ENCODE measurements at places on chromosomes 7 and 10.

DNA sequence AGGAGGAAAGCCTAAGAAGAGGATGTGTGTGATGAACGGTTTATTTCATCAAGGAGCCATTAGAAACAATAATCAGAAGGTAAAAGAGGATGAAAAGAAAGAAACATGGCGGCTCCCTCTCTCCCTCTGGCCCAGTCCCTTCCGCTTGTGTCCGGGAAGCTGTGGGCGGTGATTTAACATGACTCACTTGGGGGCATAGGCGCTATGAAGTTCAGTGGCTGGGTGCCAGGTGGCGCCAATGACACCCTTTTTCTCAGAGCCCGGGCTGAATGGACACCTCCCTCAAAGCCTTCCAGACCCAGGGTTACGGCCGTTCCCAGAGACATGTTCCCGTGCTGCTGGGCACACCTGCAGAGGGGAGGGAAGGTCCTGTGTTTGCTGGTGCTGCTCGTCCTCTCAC is 244.0 kb downstream of the SKAP2 start:
- DNase-seq, result no peak

DNA sequence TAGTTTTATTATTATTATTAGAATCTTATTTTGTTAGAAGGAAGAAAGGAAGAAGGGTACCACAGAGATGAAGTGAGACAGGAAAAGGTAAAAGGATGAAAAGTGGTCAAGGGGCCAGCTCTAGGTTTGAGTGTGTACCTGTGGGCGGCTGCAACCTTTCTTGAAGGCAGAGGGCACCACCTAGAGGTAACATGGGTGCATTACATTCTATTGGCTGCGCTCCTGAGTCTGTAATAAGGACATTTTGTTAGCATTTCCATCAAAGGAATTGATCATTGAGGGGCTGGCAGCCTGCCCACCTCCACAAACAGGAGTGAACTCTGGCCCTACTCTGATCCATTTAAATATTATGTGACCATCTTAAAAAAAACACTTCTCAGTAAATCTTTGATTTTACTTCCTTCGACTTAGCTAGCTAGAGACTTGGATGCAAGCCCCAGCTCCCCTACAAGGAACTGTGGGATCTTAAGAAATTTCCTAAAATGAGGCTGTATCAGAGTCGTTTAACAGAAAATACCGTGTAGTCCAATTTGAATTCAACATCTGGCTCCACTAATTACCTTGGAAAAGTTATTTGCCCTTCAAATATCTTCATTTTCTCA is 610.4 kb downstream of the IPMK start:
- peak; percentile 2 for DNase-seq

GRCh38 chr7:29976673-29977415 is 12.8 kb downstream of the SCRN1 start:
- DNase-seq, result no peak

DNA sequence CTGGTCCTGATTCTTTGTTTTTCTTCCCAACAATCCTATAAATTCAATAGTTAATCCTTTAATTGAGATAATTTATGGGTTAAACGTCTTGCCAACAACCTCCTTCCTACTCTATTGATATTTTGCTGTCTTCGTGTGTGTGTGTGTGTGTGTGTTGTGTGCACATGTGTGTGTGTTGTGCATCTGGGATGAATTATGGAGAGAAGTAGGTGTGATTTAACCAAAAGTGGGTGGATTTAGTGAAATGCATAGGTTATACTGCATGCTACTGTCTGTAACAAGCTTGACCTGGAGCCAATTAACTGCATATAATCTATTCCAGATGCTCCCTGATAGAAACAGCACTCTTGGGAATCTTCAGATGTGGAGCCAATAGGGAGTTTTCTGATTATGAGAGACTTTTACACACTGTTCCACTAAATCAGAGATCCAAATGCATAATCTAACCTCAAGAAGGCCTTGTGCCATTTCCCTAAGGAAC is 61.2 kb downstream of the SEMA3D start:
- DNase-seq, result no peak

- no peak for DNase-seq
Observed at GRCh38 chr7:103297837-103298179, 573 bp downstream of the PMPCB start.

DNA sequence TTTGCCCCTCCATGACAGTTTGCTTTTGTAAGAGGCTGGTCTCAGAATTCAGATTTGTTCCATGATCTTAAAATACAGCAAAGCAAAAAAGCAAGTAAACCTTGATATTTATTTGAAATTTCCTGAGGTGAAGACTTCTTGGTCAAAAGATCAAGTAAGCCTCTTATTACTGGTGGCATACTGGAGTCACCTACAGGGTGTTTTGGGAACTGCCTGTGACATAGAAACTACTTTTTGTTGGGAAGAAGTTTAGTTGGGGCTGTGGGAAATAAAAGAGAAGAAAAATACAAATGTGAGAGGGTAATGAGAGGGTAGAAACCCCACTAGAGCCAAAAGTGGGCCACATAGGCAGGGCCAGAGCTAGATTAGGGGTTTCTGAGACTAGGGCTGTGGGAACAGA is 217.9 kb downstream of the OTUD1 start:
- no peak for DNase-seq

DNA sequence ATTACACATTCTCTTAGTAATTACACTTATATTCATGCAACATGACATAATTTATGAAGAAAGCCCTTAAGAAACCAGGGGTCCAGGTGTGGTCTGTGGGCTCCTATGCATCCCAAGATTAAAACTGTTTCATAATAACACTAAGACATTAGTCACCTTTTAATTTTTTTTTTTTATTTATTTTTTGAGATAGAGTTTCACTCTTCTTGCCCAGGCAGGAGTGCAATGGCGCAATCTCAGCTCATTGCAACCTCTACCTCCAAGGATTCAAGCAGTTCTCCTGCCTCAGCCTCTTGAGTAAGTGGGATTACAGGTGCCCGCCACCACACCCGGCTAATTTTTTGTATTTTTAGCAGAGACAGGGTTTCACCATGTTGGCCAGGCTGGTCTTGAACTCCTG is 12.5 kb downstream of the GDI2 start:
- DNase-seq, result no peak

GRCh38 chr7:14501436-14501835 is 401.1 kb downstream of the DGKB start:
- DNase-seq, result no peak

GRCh38 chr7:151757274-151757673 is 119.6 kb downstream of the PRKAG2 start:
- DNase-seq, result no peak
